ENCODE measurements at places on chromosomes 4 and X.

GRCh38 chr4:53361451-53361850 lies 4.4 kb downstream of the SCFD2 start:
- DNase-seq = no peak

DNA sequence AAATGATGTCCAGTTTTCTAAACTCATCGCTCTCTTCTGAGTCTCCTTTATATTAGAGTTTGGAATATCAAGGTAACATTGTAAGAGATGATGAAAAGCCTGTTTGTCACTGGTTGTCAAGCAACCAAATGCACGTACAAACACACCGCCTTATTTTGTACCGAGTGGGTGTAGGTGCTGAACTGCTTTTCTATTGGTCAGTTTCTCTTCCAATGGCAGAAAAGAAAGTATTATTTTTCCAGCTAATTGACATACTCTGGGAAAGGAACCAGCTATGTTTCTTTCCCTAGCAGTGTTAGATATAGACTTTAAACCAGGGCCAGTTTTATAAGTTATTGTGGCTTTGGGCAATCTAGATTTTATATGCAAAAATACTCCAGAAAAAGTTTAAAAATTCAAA lies 6.6 kb upstream of the PPM1K start:
- DNase-seq = no peak

DNA sequence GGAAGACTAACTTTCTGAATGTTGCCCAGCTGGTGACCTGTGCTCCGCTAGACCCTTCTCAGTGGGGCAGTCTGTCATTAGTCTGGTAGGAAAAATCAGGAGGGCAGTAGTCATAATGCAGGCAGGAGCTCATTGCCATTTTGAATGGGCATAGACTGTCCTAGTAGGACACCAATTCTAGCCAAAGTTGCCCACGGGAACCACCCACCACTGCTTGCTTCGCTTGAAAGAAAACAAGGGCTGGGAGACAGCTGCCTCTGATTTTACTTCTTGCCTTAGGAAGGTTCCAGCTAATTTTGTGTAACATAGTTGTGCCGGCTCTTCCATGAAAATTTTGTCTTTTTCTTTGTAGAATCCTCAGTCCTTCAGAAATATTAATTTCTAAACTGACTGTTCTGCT lies 23.3 kb downstream of the HOPX start:
- DNase-seq = no peak

- no peak for DNase-seq
Observed at GRCh38 chr4:23135792-23136645, 443.3 kb downstream of the GBA3 start.

DNA sequence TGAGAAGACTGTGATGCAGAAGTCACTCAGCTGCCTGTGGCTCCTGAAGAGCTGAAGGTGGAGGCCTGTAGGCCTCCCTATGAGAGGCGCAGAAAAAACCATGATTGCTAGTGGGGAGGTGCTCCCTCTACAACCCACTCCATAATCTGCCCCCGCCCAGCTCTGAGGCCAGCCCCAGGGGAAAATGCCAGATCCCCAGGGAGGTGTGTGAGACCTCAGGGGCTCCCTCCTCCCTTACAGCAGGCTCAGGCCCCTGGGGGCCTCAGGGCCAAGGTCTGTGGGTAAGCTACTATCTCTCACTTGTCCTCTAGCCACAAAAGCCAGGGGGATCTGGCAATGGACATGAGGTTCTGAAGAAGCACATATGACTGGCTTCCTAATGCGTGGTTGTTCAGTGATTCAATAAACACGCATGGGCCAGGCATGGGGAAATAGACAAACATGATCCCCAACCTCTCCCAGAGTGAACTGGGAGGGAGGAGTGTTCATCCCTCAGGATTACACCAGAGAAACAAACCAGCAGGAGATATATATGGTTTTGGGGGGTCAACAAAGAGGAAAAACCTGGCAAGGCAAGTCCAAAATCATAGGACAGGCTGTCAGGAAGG lies 51.0 kb upstream of the MTM1 start:
- no peak for DNase-seq

DNA sequence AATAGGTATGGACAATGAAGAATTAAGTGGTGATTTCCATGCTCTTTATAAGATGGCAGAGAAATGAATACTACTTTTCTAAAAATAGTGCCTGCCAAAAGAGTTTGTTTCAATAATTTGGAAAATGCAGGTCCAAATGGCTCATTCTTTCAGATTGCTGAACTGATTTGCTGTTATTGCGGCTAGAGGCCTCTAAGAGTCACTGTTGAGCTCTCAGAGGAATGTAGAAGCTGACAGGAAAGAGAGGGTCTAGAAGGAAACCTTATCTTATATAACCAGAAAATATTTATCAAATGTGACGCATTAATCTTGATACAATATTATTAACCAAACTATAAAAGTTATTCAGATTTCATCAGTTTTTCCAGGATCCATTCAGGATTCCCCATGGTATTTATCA lies 65.7 kb upstream of the PAGE1 start:
- DNase-seq = no peak

All from stimulated activated CD8-positive, alpha-beta memory T cell treated with anti-CD3 and anti-CD28 coated beads, Interleukin-15, amount 100 ng/mL, for 4 hours (primary cell).